ENCODE measurements at places on chromosomes 3 and 15. TPM values are rescaled to one million over a fixed set of nuclear protein-coding genes. Genes with fewer than 3 reads are reported as not detected.

The GOLGA6L7 gene
- not detected for total RNA-seq

The THRB gene
- total RNA-seq: not detected

The SLC9C1 gene
- total RNA-seq: not detected

The TGFBR2 gene
- total RNA-seq: 45.5 TPM

The PDZRN3 gene
- not detected for total RNA-seq

The ADGRG7 gene
- not detected for total RNA-seq

GRCh38 chr15:56471440-56472069 lies 6.6 kb upstream of the MNS1 start:
- H3K27me3 ChIP-seq: no peaks in the 10 kb centered on the region
- peaks cover 12% of the 10 kb centered on the region for H3K4me1 ChIP-seq
- H3K4me3 ChIP-seq: no peak overlapping the region
- H3K36me3 ChIP-seq: no peaks in the 10 kb centered on the region

DNA sequence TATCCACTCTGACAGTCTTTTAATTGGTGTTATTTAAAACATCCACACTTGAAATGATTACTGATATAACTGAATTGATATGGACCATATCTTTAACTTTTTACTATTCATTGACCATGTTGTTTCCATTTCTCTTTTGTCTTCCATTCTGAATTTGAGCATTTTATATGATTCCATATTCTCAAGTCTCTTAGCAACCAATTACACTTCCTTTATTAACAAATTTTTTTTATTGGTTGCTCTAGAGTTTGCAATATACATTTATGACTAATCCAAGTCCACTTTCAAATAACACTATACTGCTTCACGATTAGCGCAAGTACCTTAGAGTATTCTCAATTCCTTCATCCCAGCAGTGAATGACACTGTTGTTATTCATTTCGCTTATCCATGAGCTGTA lies 16.4 kb downstream of the RFX7 start:
- H3K27me3 ChIP-seq: no peaks in the 10 kb centered on the region
- H3K27ac ChIP-seq: no peak overlapping the region
- H3K4me3 ChIP-seq: no peak overlapping the region
- H3K36me3 ChIP-seq: peaks cover 60% of the 10 kb centered on the region
- DNase-seq: no peak

GRCh38 chr3:155308831-155309230 lies 15.3 kb upstream of the STRIT1 start:
- no peaks in the 10 kb centered on the region for H3K4me1 ChIP-seq
- H3K27ac ChIP-seq: no peak overlapping the region
- no peaks in the 10 kb centered on the region for H3K36me3 ChIP-seq
- H3K27me3 ChIP-seq: no peaks in the 10 kb centered on the region
- DNase-seq: no peak
- H3K4me3 ChIP-seq: no peak overlapping the region

GRCh38 chr3:6807967-6808588 lies 52.8 kb upstream of the GRM7 start:
- no peaks in the 10 kb centered on the region for H3K36me3 ChIP-seq
- no peak overlapping the region for H3K27ac ChIP-seq
- no peaks in the 10 kb centered on the region for H3K4me1 ChIP-seq
- H3K27me3 ChIP-seq: no peaks in the 10 kb centered on the region

DNA sequence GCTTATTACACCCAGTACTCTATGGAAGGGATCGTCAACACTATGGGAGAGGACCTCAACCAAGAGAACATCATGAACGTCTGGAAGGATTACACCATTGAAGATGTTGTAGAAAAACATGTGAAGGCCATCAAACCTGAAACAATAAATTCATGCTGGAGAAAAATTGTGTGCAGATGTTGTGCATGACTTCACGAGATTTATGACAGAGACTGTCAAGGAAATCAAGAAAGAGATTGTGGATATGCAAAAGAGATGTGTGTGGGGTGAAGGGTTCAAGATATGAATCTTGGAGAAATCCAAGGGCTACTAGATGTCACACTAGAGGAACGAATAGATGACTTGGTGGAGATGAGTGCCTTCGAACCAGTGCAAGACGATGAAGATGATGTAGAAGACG lies 3.5 kb upstream of the PARP16 start:
- H3K27ac ChIP-seq: no peak overlapping the region
- no peak for DNase-seq
- no peaks in the 10 kb centered on the region for H3K27me3 ChIP-seq
- H3K36me3 ChIP-seq: no peaks in the 10 kb centered on the region

- DNase-seq: no peak
- no peaks in the 10 kb centered on the region for H3K36me3 ChIP-seq
- peaks cover 2% of the 10 kb centered on the region for H3K27me3 ChIP-seq
- no peak overlapping the region for H3K27ac ChIP-seq
Observed at GRCh38 chr15:93033434-93034045, 55.5 kb downstream of the RGMA start.

DNA sequence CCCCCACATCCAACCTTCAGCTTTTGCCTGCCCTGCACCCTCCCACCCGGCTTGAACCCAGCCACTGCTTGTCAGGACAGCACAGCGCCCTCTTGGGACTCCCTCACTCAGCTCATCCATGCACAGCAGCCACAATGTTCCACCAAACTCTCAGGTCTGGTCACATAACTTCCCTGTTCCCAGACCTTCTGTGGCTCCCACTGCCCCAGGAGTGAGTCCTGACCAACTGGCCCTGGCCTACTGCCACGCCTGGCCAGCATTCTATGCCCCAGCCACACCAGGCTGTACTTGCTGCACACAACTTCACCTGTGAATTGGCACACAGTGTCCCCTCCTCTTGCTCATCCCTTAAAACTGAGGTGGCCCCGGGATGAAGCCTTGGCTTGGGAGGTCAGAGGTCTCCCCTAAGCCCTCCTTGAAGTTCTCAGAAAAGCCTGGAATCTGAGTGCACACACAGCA lies 21.0 kb downstream of the PLXNB1 start:
- no peak overlapping the region for H3K27ac ChIP-seq
- no peaks in the 10 kb centered on the region for H3K27me3 ChIP-seq
- H3K4me1 ChIP-seq: no peaks in the 10 kb centered on the region
- DNase-seq: peak; percentile 36
- H3K4me3 ChIP-seq: no peak overlapping the region
